ENCODE measurements at places on chromosomes 16 and 17. TPM values are rescaled to one million over a fixed set of nuclear protein-coding genes. Genes with fewer than 3 reads are reported as not detected.
A peak's percentile ranks its signal among the peaks of the same experiment; 100 is the strongest.

GRCh38 chr16:67296420-67296819 is 17.1 kb downstream of the PLEKHG4 start:
- DNase-seq, result peak; percentile 44

GRCh38 chr17:19712436-19713004 is 3.9 kb downstream of the SLC47A2 start:
- no peak for DNase-seq

- no peak for DNase-seq
These were observed 1.4 kb downstream of the MPG start for GRCh38 chr16:79151-80054.

CCL8 gene
- total RNA-seq, result not detected

METTL23 gene
- total RNA-seq, result 31.6 TPM

ARSG gene
- 3.2 TPM for total RNA-seq

MSRB1 gene
- 9.6 TPM for total RNA-seq
